ENCODE measurements at places on chromosomes 4 and X.

DNA sequence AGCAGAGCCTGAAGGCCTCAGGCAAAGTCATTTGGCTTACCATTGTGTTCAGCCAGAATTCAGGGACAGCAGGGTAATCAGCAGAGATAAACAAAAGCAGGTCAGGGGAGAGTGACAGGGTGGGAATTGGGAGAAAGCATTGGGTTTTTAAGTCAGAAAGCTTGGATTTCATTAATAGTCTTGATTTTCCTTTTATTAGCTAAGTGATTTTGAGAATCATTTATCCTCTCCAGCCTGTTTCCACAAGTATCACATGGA lies 410.1 kb downstream of the HNRNPD start:
- DNase-seq, result no peak

- no peak for DNase-seq
Measured at GRCh38 chr4:104113850-104114249, 380.8 kb downstream of the CXXC4 start.

DNA sequence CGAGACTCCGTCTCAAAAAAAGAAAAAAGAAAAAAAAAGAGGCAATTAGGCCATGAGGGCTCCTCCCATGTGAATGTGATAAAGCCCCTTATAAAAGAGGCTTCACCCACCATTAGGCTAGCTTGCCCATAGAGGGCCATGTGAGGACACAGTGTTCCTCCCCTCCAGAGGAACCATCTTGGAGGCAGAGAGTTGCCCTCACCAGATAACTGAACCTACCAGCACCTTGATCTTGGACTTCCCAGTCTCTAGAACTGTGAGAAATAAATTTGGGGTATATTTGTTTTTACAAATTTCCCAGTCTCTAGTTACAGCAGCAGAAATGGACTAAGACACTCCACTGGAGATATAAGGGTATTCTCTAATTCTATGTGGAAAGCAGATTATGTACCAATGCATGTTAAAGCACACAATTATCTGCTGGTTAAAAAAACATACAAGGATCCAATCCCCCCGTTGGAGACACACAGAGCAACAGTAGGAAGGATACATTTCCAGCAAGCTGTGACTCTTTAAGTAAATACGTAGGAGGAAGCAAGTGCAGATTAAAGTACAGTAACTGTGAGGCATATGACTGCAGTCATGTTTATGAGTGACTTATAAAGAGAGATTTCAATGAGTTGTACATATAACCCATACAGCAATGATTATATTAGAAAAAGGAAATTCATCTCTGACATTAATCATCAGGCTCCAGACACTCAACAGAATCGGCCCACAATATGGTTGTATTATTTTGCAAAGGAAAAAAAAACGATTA lies 21.4 kb downstream of the SH3RF1 start:
- DNase-seq, result no peak

GRCh38 chr4:87698394-87698793 lies 48.3 kb downstream of the DMP1 start:
- DNase-seq, result no peak

DNA sequence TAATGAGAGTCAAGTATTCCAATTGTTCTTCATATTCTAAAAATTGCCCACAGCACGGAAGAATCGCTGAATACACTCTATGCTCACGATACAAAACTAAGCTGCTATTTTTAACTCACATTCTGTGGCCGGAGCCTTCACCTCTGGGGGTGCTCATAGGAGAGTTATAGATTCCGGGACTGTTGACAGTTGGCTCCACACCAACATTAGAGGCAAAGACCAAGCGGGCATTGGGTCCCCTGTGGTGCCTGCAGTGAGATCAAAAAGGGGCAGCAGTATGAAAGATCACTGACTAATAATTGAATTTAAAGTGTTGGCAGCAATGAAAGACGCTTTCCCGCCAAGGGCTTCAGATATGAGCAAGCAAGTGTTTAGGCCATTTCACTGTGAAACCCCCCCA lies 146.0 kb downstream of the TMEM144 start:
- DNase-seq, result no peak

GRCh38 chrX:7220121-7220520 lies 72.2 kb upstream of the PUDP start:
- no peak for DNase-seq

DNA sequence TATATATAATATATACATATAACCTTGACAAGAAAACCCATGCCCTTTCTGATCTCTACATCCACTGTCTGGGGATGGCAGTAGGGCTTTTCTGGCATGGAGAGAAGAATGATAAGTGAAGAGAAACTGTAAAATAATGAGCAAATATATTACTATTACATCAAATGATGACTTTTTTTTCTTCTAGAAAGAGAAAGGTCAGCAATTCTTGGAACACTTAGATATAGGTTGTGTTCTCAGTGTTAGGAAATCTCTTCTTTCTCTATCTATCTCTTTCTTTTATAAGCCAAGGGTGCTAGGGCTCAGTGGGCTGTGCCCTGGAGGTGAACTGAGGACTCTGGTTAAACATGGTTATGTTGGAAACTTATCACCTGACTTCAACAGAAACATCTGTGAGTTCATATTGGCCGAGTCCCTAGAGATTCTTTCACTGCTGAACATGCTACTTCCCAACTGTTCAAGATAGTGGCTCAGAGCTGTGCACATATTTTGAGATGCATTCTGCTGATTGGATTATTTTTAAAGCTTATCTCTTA lies 265.1 kb downstream of the GBA3 start:
- DNase-seq, result no peak

DNA sequence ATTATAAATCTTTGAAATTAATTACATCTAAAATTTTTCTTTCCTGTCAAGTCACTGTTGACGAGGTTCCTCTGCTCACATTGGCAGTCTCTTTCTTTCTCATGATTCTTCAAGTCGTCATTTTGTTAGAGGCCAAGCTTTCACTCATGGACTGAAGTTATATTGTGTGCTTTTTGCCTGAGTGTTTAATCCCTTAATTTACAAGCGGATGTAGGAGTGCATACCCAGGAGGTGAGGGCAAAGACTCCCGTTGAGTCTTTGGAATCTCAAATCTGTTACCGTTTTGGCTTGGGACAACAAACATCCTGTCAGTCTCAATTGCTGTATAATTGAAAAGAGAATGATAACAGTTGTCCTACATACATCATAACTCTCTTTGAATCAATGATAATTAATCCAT lies 345.0 kb downstream of the TRIML1 start:
- DNase-seq, result no peak

DNA sequence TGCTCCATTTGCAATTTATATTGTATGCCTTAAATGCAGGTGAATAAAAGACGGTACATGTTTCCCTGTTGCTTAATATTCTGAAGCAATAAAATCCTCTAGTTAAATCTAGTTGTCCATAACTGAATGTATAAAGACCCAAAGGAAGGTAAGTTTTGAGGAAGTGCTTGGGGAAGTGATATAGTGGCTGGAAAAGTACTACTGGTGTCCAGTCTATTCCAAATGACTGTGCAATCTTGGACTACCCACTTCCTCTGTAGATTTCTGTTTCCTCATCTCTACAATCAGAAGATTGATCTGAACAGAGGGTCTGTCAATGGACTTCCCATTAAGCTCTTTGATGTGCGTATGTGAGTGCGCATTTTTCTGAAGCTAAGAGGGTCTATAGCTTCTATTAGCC lies 17.0 kb downstream of the SNCA start:
- no peak for DNase-seq

DNA sequence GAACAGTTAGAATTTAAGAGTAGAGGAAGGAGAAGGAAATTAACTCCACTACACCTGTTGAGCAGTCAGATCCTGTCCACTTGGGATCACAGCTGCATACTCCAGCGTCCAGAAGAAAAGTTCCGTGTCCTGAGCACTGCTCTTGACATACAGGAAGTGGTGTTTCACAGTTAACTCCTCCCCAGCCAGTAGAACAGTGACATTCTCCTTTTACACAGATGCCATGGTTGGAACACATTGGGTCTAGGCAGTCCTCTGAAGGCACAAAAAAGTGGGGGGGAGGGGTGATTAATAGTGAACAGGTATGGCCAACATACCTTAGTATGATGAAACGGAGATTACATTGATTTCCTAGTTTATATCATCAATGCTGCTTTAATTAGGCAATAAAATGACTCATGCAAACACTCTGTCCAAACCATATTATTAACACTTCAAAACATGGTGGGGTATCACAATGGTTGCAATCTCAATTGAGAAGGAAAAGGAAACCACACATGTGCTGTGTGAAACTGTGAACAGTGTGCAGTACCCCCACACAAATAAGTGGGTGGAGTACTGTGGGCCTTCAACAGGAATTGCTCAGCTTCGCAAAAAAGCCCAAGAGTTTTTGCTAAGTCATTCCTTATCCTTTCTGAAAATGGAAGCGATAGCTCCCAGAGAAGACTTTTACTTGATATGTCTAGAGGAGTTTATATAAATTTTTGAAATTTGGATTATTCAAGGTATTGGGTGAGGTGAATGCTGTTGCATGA lies 295.6 kb downstream of the SH2D1A start:
- DNase-seq, result no peak

GRCh38 chr4:90189946-90190345 lies 62.8 kb downstream of the CCSER1 start:
- DNase-seq, result no peak

- DNase-seq, result no peak
Measured at GRCh38 chrX:30690330-30690729, 37.1 kb downstream of the GK start.

DNA sequence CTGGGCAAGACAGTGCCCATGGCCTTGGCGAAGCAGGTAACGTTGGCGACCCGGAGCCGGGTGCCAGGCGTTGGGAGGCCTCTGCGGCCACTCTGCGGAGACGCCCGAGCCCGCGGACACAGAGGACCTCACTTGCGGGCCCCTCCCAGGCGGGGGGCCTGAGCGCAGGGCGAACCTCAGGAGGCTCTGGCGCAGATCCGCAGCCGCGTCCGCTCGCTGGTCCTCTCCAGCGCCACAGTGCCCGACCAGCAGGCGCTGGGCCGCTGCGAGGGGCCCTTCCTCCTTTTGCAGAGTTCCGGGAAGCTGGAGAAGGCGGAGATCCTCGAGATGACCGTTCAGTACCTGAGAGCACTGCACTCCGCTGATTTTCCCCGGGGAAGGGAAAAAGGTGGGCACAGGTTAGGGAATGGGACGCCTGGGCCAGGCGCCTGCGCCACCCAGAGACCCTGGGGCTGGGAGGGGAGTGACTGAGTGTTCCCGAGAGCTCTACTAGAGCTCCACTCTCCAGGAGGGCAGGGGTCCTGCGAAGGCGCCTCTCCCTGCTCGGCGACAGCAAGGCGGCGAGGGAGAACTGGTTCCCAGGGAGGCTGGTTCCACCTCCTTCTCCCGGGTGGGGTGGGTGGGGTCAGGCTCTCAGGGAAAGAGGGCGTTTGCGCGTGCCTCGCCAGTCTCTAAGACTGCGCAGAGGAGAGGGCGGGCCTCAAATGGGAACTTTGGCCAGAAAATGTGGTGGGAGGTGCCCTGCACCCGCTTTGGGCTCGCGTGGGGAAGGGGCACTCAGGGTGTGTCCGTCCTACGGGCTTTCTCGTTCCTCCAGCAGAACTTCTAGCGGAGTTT lies 1.4 kb downstream of the HELT start:
- no peak for DNase-seq

DNA sequence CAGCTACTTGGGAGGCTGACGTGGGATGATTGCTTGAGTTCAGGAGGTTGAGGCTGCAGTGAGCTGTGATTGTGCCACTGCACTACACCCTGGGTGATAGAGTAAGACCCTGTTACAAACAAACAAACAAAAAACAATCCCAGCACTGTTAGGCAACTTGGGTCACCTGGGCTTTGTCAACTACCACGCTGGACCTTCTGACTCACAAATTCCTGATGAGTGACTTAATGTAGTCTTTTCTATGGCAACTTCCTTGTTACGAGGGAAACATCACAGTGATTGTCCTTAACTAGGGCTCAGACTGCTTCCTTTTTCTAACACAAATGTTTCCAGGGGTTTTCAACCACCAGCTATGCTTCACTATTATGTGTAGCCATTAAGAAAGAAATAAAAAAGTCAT lies 128.8 kb upstream of the GPC4 start:
- DNase-seq, result no peak

GRCh38 chrX:3393178-3393577 lies 46.7 kb upstream of the MXRA5 start:
- DNase-seq, result no peak

GRCh38 chrX:56793112-56793430 lies 64.0 kb downstream of the NBDY start:
- DNase-seq, result no peak

- DNase-seq, result no peak
Measured at GRCh38 chr4:122603156-122603574, 17.7 kb downstream of the IL21 start.

DNA sequence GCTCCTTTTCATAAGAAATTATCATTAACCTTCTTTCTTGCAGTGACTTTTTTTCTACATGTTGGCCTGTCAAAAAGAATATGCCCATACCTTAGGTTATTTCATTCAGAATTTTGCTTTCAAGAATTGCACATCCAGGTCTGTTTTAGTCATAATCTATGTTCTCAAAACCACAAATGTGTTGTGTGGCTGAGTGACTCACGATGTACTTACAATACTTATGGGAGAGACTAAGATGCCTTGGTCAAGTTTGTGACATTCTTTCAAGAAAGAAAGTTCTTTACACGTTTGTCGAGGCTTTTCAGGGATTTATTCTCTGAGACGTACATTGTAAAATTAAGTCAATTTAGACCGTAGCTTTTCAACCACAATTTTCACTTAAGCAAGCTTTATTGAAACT lies 396.7 kb downstream of the FSTL5 start:
- DNase-seq, result no peak

- DNase-seq, result no peak
Measured at GRCh38 chr4:53935780-53936179, 128.6 kb downstream of the CHIC2 start.

- DNase-seq, result no peak
Measured at GRCh38 chr4:122996350-122996749, 74.0 kb upstream of the NUDT6 start.

- DNase-seq, result no peak
Measured at GRCh38 chr4:3010577-3010976, 47.2 kb downstream of the GRK4 start.

- no peak for DNase-seq
Measured at GRCh38 chr4:110550260-110550659, 72.6 kb downstream of the PITX2 start.

GRCh38 chr4:105306158-105306781 lies 159.6 kb downstream of the TET2 start:
- DNase-seq, result no peak

DNA sequence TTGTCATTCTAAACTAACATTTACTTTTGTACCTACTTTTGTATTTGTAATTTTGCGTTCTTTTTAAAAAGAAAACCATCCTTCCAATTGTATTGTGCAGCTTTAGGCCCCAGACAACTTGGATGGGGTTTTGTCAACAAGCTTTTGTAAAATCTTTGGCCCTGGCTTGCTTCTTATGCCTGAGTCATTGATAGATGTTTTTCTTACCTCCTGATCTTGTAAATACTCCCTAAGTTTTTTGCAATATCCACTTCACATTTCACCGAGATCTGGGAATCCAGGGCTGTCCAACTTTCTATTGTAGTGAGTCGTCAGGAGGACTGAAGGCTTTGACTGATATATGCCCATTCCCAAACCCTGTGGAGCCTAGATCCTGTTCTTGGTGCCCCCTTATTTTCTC lies 126.9 kb upstream of the GUCY1A1 start:
- no peak for DNase-seq

- no peak for DNase-seq
Measured at GRCh38 chr4:147899512-147899911, 167.6 kb downstream of the ARHGAP10 start.

GRCh38 chr4:152187693-152188092 lies 348.2 kb downstream of the FBXW7 start:
- no peak for DNase-seq

GRCh38 chr4:162341533-162341932 lies 177.7 kb upstream of the FSTL5 start:
- no peak for DNase-seq

- no peak for DNase-seq
Measured at GRCh38 chr4:67499799-67500198, 45.5 kb downstream of the CENPC start.
